ENCODE measurements at places on chromosomes 12 and 14.

GRCh38 chr12:1157046-1157445 lies 166.0 kb downstream of the ERC1 start:
- DNase-seq: no peak

GRCh38 chr14:76516884-76517283 lies 140.9 kb downstream of the ESRRB start:
- no peak for DNase-seq

DNA sequence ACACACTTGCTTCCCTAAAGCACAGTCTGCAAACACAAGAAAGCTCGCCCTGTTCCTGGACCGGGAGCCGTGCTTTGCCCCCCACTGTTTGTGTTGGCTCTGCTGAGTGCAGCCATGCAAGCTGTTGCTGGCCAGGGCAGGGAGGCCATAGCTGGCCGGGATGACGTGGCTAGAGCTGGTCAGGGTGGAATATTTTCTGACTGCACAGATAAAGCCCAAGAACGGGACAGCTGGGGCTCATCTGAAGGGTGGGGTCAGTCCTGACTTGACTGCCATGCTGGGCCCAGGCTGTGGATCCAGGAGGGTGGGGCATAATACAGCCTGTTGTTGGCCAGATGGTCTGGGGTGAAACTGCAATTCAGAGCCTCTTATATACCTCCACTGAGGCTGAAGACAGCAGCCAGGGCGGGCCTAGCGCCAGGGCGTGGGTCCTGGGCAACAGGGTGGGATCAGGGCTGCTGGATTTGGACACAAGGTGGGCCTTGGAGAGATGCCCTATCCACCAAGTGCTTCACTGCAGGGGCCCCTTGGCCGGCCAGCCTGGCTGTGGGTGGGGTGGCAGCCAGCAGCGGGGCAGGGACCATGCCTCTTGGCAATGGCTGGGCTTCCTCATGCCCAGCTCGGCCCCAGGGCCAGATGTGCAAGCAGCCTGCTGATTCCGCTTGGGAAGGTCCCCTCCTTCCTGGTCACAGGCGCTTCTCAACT lies 14.8 kb downstream of the KMT5A start:
- DNase-seq: peak; percentile 66

GRCh38 chr12:25364529-25365339 lies 114.0 kb upstream of the KRAS start:
- no peak for DNase-seq

DNA sequence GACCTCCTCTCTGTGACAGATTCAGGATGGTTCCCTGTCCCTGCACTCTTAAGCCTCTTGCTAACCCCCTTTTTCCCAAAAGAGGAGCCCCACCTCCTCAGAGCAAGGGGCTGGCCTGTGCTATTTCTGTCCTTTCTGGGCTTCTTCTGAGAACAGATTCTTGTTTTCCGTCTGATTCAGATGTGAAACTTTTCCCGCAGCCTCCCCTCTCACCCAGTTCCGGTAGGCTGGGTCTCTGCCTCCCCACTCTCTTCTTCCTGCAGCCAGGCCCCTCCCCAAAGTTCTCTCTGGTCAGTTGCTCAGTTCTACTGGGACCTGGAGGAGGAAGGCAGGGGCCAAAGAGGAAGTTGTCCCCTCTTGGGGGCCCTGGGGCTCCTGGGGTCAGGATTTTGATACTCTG lies 11.8 kb downstream of the PDE1B start:
- DNase-seq: no peak

All from GM04503 (cell line).